Stimulated activated CD8-positive, alpha-beta memory T cell treated with anti-CD3 and anti-CD28 coated beads, Interleukin-2, amount 100 ng/mL, for 1 hour (primary cell): ENCODE measurements at places on chromosomes 6 and 20.

- DNase-seq = no peak
Observed at GRCh38 chr6:81881660-81882059, 129.2 kb upstream of the TENT5A start.

DNA sequence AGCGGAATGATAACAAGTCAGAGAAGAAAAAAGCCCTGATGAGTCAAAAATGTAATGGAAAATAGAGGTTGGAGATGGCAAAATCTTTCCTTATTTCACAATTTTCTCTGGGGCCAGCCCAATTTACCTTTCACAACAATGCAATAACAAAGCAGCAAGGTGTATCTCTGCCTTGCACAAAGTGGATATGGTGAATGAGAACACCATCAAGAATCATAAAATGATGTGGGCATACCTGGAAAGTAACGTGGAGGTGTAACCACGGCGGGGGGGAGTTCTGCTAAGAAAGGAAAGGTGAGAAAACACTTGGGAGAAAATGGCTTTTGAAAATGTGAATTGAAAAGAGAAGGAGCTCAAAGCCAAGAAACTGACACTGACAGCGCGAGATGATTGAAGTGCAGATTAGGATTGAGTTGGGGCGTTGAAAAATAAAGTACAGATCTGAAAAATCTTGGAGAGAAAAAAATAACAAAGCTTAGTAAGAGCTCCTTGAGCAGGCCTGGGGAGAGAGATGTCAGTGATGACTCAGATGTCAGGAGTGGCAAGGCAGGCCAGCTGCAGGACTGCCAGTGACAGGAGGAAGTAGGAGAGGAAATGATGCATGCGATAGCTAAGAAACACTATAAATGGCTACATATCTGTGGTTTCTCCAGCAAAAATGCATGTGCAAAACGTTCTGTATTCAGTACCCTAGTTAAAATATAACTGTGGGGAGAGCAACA is 26.2 kb downstream of the ARHGAP18 start:
- DNase-seq = peak; percentile 44

DNA sequence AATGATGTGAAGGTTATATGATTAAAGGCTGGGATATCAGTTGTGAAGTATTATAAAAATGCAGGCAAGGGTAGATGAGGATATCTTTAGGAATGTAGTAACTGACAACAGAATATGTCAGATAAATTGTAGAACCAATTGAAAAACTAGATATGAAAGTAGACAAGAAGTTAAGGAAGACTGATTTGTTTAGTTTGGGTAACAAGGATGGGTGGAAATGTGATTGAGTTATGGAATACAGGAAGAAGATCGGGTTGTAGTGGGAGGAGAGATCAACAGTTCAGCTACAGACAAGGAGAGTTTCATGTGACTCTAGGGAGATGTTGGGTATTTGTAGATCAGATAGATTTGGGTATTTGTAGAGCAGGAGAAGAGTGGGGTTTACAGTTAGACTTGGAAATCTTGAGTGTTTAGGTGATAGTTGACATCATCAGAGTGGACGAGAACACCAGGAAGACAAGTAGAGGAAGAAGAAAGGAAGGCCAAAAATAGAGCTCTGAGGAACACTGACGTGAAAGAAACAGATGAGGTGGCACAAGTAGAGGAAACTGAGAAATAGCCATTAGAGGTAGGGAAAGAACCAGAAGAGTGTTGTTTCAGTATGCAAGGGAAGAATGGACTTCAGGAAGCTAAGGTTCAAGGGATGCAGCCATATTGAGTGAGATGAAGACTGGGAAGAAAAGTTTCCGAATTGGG is 12.1 kb upstream of the TSPYL1 start:
- no peak for DNase-seq

DNA sequence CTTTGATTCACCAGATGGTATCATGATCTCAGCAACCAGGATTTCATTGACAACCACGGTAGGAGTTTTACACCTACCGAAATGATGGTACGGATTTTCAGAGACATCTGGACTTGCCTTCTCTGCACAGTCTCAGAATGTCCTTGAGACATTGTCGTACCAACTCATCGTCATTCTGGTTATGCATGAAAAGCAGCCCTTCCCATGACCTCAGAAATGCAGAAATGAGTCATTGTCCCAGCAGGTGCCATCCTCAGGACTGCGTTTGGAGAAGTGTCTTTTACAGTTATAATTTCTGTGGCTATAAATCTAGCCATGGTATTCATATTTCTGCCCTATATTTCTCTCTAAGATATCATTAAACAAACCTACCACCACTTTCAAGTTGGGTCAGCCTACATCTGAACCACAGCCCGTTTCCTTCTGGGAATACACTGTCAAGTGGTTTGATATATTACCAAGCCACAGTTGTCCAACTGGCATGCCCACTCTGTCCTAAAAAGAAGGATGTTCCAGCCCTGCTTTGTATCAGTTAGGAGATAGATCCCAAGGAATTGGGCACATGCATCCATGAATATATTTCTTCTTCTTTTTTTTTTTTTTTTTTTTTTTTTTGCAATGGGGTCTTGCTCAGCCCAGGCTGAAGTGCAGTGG is 7.5 kb upstream of the BFSP1 start:
- no peak for DNase-seq

DNA sequence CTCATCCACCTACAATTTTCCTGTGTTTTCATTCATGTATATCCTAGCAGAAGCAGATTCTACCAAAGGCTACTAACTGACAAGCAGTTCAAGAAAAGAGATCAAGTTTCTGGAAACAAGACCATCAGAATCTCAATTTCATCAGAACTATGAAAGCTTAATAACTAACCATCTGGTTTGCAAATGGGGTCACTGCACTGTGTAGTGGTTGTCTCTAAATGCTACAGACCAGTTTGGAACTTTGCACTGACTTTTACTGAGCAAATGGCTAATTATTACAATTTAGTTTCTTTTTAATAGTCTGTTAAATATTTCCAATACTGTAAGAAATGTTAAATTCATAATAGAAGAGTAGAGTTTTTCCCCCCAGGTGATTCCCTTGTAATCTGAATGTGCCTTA is 64.5 kb downstream of the REPS1 start:
- DNase-seq = no peak

GRCh38 chr6:89386917-89387491 is 25.1 kb downstream of the RRAGD start:
- DNase-seq = no peak

GRCh38 chr6:151917531-151918329 is 110.2 kb downstream of the ESR1 start:
- DNase-seq = no peak

- no peak for DNase-seq
Observed at GRCh38 chr6:156993713-156994112, 216.5 kb downstream of the ARID1B start.

DNA sequence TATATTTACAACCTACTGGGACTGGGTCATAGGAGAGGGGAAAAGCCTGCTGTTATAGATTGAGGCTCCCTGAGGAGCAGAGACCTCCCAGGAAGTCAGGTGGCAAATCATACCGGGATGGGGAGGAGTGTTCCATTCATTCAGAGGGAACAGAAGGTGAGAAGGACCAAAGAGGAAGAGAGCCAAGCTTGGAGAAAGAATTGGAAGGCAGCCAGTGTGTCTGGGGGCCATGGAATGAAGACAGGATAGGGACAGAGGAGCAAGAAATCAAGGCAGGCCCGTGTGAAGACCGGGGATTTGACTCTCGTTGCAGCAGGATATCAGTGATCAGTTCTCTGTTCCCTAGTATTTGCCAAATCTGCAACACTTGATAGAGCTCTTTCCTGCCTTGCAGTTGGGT is 5.7 kb upstream of the ZNF217 start:
- DNase-seq = no peak

GRCh38 chr20:41224281-41224680 is 86.9 kb downstream of the PLCG1 start:
- DNase-seq = no peak
